ENCODE measurements at places on chromosomes 6 and 20. TPM values are rescaled to one million over a fixed set of nuclear protein-coding genes. Genes with fewer than 3 reads are reported as not detected.

PGC gene
- not detected for total RNA-seq

PTPRK gene
- 17.2 TPM for total RNA-seq

TCP11 gene
- total RNA-seq = not detected

RNF182 gene
- not detected for total RNA-seq

DNA sequence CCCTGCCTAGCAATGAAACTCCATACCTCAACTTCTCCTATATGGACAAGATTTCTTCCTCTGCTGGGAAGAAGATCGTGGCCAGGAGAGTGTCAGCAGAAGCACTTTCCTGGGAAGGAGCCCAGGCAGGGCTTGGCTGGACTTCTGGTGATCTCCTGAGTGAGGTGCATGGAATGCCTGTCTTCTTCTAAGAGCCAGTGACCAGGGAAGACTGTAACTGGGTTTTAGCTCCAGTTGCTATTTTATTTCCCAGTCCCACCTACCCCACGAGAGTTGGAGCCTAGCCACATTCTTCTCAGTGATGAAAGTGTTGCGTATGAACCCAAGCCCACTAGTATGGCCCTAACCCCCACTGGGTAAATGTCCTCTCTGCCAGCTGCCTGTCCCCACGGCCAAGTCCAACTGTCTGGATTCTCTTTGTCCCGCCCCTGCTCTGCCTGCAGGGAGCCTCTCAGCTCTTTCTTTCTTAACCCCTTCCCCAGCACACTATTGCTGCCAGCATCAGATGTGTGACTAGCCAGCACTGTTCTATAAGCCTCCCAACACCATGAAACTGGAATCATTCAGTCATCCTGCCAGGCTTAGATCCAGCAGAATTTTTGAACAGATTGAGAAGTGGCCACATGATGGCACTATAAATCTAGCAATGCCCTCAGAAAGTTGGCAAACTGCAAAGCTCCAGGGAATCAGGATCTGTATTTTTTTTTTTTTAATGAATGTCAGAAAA is 69.8 kb upstream of the FAM184A start:
- no peak for DNase-seq

GRCh38 chr20:52160621-52161204 is 30.9 kb downstream of the ZFP64 start:
- DNase-seq = no peak

DNA sequence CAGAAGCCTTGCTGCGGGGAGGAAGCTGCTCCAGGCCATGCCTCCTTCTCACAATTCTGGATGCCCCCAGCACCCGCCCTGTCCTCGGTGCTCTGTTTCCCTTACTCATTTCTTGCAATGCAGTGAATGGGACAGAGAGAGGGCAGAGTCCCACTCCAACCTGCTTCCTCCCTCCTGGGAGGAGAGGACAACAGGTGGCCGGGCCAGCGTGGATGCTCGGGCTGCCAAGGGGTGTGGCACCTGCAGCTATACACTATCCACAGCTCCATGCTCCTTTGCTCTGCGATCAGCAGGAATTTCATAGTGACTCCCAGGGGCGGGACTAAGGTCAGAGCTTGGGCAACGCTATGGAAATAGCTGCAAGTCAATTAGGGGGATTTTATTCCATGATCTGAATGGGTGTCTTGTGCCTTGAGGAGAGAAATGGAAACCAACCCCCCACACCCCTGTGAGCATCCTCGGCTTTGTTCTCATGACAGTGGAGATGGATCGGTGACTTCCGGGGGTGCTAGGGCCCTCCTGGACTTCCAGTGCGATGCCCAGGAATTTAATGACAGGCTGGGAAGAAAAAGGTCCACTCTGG is 192.5 kb downstream of the MYLK4 start:
- no peak for DNase-seq

GRCh38 chr6:165844801-165845364 is 181.8 kb upstream of the PDE10A start:
- no peak for DNase-seq

- no peak for DNase-seq
Observed at GRCh38 chr6:251920-252319, 40.4 kb upstream of the DUSP22 start.

GRCh38 chr20:1415667-1416468 is 23.0 kb upstream of the FKBP1A start:
- no peak for DNase-seq

DNA sequence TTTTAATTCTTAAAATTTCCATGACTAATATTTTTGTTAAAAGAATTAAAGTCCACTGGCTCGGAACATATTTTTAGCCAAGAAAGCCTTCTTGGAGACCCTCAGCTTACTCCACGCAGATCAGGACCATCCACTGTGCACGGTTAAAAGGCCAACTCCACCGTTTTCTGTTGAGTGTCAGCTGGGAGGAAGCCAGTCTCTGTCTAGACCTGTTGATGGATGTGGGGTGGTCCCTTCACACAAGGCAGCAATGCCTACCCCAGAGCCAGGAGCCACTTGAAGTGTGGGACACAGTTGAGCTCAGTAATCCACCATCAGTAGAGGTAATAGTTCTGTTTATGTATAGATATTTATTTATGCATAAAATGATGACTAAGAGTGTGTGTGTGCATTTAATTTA is 19.9 kb upstream of the QKI start:
- DNase-seq = no peak

DNA sequence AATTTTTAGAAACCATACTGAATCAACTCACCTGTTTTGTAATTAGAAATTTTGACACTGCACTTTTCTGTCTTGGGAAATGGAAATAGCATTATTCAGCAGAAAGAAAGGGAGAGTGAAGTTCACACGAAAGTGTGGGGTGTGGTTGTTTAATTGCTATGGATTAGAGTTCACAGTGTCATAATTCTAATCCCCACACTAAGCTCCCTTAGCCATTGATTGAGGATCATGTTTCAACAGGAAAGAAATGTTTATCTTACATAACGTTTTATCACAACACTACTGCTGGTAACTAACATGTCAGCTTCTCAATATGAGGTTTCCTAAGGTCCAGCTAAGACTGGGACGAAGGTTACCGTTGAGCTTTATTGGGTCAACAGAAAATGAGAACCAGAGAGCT is 31.4 kb upstream of the GSTA5 start:
- no peak for DNase-seq

DNA sequence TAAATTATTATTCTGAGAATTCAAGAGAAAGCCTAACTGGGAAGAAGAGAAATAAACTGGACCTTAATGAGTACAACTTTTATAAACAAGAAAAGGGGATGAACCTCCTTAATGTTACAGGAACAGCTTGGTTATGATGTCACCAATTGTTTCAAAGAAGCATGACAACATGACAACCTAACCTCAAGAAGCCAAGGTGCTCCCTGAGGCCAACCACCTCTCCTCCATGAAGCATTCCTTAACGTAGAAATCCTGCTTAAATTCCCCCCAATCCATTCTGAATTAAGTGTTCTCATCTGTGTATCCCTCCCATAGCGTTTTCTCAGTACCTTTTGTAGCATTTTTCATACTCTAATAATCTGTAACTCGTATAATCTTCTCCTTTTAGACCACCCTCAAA is 1.7 kb downstream of the HBS1L start:
- DNase-seq = no peak

DNA sequence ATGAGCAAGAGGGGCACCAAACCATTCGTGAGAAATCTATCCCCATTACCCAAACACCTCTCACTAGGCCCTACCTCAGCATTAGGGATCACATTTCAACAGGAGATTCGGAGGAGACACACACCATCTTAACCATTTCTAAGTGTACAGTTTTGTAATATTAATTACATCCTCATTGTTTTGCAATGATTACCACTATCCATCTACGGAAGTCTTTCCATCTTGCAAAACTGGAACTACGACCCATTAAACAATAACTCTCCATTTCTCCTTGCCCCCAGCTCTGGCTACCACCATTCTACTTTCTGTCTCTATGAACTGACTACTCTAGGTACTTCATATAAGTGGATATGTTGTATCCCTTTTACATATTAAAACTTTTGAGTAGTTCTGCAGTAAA is 20.1 kb downstream of the ACOT13 start:
- DNase-seq = no peak

- DNase-seq = no peak
Observed at GRCh38 chr20:7199861-7200260, 432.4 kb downstream of the BMP2 start.

- no peak for DNase-seq
Observed at GRCh38 chr20:53778041-53778516, 184.4 kb upstream of the ZNF217 start.

DNA sequence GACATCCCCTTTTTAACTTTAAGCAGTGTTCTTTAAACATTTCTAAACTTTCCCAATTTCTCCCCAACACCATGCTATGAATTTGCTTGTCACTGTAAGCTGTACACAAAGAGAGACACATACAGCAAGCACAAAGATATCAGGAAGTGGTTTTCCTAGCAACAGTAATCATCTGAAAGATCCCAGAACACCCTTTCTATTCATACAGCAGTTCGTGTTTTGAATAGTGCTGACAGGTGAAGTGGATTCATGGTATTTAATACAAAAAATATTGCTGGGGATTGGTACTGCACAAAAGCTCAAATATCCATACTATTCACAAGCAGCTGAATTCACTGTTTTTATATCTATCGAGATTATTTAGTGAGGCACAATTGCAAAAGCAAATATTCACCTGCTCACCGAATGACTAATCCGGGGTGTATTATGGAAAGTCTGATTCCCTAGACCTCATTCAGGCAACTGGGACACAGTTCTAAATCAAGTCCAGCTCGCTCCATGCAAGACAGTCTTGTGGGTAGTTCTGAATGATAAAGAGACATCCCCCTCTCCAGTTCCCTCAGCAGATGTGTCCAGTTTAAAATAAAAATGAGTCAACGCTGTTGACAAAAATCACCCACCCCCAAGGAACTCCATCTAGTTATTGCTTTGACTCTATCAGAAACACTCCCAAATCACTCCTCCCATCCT is 107.1 kb upstream of the TSHZ2 start:
- no peak for DNase-seq

GRCh38 chr6:116004841-116005815 is 55.6 kb downstream of the FRK start:
- DNase-seq = no peak

GRCh38 chr20:16758454-16759180 is 10.5 kb downstream of the OTOR start:
- DNase-seq = no peak

DNA sequence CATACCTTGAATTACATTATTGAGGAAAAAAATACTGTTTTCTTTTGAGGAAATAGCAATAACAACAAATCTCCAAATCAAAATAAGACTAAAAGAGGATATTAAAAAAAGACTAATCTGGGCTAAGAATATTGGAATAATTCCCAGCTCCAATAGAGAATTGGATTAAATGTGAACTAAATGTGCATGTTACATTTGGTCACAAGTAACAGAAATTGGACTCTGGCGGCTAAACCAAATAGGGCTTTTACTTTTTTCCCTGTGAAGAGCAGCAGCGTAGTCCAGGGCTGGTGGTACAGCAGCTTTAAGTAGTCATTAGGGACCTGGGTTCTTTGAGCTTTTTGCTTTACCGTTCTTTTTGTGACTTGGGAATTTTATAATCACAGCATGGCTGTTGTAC is 71.9 kb downstream of the ELOVL2 start:
- DNase-seq = no peak

Measured in CD8-positive, alpha-beta T cell (primary cell).